H9 (cell line): ENCODE measurements at places on chromosomes 2 and 18.

DNA sequence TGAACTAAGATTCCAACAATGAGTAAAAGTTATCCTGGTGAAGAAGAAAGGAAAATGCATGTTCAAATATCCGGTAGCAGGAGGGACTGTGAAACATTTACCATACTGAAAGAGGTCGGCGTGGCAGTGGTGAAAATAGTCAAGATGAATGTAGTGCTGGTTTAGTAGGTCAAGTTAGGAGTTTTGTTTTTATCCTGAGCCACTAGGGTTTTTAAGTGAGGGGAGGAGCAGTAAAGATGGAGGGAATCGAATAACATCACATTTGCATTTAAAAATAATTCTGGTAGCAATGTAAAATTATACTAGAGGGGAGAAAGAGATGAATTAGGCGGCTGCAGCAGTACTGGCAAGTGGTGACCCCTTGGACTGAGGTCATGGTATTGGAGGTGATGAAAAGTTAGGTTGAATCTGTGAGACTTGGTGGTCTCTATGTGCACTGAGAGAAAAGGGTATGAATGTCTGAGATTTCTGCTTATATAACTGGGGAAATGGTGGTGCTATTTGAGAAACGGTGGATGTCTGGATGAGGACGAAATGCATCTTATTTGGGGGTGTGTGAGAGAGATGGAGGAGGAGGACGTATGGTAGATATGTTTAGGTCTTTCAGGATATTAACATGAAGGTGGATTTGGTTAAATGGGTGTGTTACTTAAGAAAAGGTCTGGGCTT is 5.9 kb downstream of the VAPA start:
- no peak for DNase-seq

DNA sequence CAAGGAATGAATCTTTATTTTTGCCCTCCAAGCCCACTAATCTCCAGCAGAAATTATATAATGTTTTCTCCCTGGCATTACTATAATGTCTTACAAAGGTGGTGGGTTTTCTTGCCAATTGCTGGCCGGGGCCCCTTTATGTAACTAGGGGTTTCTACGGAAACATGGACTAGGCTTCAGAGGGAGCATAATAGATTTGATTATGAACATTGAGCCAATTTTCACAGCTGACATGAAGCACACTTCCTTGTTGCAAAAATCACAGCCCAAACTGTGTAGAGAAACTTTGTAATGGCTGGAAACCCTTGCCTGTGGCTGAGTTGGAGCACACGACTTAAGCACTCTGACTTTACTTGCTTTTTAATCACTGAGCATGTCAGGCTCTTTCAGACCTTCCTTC is 3.8 kb upstream of the CYRIA start:
- no peak for DNase-seq

DNA sequence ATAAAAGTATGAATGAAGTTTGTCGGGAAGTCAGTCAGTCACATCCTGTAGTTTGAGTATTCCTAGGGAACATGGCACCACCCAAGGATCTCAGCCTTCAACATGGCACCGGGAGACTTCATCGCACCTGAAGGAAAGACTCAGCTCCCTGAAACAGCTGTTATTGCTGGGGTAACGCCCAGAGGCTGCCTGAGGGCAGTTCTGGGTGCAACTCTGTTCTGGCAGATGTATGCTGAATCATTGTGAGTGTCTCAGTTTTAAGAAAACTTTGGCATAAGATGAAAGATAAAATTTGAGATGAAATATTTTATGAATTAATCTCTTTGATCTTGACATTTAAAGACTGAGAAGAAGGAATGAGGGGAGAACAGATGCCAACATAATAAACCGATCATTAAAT is 49.9 kb upstream of the SERPINB2 start:
- DNase-seq, result no peak

- no peak for DNase-seq
Observed at GRCh38 chr2:201203916-201204654, 21.1 kb downstream of the CASP10 start.

GRCh38 chr2:79861059-79861374 is 348.2 kb downstream of the CTNNA2 start:
- DNase-seq, result no peak

DNA sequence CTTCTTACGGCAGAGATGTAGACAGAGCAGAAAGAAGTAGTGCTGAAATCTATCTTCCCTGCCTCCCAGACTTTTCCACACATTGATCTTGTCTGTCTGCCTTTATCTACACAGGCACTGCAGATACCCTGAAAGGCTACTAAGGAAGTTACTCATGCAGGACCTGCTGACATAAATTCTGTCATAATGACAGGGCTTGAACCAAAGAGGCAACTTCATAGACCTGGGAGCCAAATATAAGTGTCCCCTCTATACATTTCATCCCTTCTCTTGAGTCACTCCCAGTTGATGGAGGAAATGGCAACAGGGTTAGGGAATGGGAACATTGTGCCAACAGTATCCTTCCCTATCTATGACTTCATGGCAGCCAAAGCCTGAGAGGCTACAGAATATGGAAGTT is 157.5 kb downstream of the TNS1 start:
- DNase-seq, result no peak

- no peak for DNase-seq
Observed at GRCh38 chr18:62118328-62118727, 68.5 kb downstream of the PIGN start.
